ENCODE measurements at places on chromosomes 2 and 18. TPM values are rescaled to one million over a fixed set of nuclear protein-coding genes. Genes with fewer than 3 reads are reported as not detected.

GRCh38 chr2:144583741-144584453 is 64.0 kb upstream of the ZEB2 start:
- no peak for DNase-seq

The DCDC2C gene
- total RNA-seq: not detected

The LBH gene
- total RNA-seq: 90.7 TPM

GRCh38 chr18:50674307-50674980 is 114.6 kb downstream of the MAPK4 start:
- DNase-seq: no peak

DNA sequence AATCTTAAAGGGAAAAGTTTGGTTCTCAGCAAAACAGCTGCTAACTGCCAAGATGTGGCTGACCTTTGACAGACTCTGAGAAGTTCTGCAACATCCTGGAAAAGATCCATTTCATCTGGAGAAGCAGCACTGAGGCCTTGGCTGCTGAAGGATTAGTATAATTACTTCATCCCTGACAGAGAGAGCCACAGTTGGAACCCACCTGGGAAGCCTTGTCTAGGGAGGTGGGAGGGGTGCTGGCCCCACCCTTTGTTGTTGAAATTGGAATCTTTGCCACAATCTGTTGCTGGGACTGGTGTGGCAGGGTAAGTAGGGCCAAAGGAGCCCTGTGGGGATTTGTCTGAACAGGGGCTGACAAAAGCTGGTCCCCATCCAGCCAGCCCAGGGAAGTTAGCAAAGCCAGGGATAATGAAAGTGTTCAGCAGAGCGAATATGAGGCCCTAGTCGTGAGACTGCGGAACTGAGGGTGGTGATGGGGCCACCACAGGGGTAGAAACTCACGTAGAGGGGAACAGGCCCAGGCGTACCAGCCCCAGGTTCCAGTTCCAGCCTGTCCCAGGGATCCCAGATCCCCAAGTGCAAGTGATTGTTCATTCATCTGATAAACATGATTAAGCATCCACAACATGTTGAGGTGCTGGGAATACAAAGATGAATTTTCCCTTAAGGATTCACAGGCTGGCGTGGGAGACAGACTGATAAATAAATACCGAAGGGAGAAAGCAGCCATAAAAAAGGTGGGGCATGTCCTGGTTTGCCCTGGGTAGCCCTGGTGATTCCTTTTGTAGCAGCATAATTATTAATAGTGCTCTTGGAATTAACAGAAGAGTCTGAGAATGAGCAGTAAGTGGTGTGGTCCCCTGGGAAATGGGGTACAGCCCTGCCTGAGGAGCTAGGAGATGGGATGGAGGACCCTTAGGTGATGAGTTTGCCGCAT is 60.0 kb downstream of the MYO1B start:
- no peak for DNase-seq

The GALNT3 gene
- 8.0 TPM for total RNA-seq

DNA sequence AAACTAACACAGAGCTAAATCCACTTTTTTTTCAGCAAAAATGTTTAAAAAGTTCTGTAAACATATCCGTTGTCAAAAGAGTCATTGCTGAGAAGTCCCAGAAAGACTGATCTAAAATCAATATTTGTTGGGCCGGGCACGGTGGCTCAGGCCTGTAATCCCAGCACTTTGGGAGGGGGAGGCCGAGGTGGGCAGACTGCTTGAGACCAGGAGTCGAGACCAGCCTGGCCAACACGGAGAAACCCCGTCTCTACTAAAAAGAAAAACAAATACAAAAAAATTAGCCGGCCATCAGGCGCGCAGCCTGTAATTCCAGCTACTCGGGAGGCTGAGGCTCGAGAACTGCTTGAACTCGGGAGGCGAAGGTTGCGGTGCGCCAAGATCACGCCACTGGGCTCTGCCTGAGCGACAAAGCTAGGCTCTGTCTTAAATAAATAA is 1.4 kb downstream of the OLA1 start:
- no peak for DNase-seq

DNA sequence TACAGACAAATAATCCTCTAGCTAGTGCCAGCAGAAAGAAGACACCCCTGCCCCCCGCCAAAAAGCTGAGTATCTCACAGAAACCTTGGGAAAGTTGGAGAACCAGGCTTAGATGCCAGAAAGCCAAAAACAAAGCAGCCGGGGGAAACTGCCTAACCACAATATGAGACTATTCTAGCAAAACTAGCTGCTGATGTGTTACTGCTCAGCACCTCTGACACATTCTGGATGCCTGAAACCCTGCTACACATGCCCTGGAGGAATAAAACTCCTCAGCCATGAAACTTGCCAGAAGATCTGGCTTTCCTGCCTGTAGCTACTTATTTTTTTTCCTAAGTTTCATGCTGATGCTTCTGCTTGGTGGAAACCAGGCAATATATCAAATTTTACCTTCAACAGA is 122.7 kb upstream of the GCFC2 start:
- no peak for DNase-seq

DNA sequence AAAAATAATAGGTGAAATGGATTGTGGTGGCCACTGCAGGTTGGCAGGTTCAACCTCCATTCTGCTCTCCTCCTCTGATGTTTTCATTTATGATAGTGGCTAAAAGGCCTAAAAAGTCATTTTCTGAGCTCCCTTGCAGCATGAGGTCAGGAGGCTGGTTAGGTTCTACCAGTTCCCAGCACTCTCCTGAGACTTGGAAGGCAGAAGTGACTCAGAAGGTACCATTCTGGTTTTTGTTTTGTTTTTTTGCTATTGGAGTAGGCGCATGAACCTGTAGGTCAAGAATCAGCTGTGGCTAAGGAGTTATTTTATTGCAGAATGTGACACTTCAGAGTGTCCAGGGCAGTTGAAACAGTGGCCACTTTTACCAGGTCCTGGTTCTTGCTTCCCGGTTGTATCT is 181.9 kb downstream of the CCDC102B start:
- no peak for DNase-seq

The FAM124B gene
- 0.22 TPM for total RNA-seq

- no peak for DNase-seq
Observed at GRCh38 chr2:240730501-240731177, 39.0 kb downstream of the AQP12A start.

- DNase-seq: peak; percentile 4
Observed at GRCh38 chr18:69365658-69366057, 35.0 kb upstream of the DOK6 start.

GRCh38 chr2:172334988-172335387 is 92.4 kb upstream of the ITGA6 start:
- DNase-seq: peak; percentile 42

The TNS1 gene
- 3.8 TPM for total RNA-seq

DNA sequence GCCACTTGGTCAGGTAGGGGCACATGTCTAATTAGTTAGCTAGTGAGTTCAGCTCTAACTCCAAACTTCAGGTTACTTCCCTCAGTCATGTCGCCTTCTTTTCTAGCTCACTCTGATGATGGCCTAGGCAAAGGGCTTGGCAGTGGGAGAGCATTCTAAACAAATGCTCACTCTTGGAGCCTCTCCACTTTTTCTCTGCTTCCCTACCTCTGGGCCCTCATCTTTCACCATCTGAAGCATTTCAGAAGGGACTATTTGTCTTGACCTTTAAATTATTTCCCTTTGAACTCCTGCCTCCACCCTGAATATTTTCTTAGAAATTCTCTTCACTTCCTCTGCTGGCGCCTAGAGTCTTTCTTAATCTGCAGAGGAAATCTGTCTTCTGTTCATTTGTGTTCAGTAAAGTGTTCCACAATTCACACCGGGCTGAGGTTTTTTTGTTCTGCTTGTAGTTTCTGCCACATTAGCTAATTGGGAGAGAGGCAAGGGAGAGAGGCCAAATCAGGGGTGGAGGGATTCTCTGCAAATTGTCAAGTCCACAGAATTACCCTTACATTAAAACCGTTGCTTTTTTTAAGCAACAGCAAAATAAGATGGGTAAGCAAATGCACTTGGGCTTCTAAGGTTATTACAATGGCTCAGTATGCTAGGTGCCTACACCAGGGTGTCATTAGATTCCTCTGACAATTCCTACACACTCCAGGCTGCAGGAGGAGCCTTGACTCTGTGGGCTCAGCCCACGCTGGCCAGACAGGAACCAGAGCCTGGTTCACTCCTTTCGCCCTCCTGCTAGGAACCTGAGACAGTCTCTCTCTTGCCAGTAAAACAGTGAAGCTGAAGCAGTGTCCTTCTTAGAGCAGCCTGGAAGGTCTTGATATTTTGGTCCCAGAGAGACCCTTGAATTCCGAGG is 5.5 kb downstream of the MSGN1 start:
- DNase-seq: no peak

GRCh38 chr2:240463274-240463865 is 27.9 kb downstream of the GPC1 start:
- no peak for DNase-seq

- peak; percentile 23 for DNase-seq
Observed at GRCh38 chr2:109350526-109350925, 221.5 kb downstream of the SH3RF3 start.

The TSPYL6 gene
- not detected for total RNA-seq

- DNase-seq: no peak
Observed at GRCh38 chr2:192245329-192245728, 50.6 kb upstream of the TMEFF2 start.

The AGXT gene
- not detected for total RNA-seq

The RAB11FIP5 gene
- total RNA-seq: 12.4 TPM

DNA sequence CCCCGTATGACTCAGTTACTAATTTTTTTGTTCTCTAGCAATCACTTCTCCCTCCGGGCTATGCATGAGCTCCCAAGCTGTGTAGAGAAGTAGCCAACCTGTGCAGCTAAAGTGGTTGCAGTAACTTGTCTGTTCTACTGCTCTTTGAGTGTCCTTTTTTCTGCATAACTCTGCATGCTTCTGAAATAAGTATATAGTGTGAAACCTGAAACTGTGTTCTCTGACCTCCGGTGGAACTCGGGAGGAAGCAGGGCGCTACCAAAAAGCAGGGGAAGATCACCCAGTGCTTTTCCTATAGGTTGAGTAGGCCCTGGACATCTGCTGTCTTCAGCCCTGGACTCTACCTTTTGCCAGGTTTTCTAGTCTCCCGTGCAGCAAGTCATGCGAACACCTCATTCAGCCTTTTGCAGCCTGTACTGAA is 47.8 kb downstream of the PHLPP1 start:
- no peak for DNase-seq

- peak; percentile 24 for DNase-seq
Observed at GRCh38 chr18:47931718-47932103, 1.3 kb upstream of the SMAD2 start.

GRCh38 chr2:31216734-31217133 is 581 bp downstream of the CAPN14 start:
- DNase-seq: no peak

The GAL3ST2 gene
- not detected for total RNA-seq

GRCh38 chr2:33278245-33278943 is 198.1 kb upstream of the RASGRP3 start:
- DNase-seq: no peak

GRCh38 chr2:3651691-3652648 is 6.0 kb upstream of the ALLC start:
- DNase-seq: peak; percentile 95

- peak; percentile 68 for DNase-seq
Observed at GRCh38 chr2:38073211-38074057, 2.5 kb downstream of the CYP1B1 start.

The NT5C1B gene
- total RNA-seq: not detected

DNA sequence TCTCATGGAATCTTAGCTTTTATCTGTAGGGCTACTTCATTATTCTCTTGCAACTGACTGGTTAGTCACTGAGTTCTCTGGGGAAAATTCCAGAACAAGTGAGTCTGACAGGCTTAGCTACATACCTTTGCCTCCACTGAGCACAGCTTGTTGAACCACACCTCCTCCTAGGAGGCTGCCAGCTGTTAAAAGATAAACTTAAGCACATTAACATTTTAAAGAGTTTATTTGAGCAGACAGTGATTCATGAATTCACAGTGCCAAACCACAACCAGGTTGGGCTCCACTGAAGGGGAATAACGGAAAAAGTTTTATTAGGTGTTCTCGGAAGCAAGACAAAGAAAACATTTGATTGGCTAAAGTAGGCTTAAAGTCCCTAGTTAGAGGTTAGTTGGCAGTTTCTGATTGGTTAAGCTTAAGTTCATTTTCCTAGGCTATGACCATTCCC is 12.5 kb upstream of the SLC38A11 start:
- no peak for DNase-seq

- DNase-seq: no peak
Observed at GRCh38 chr2:232028071-232028470, 66.6 kb downstream of the DIS3L2 start.

DNA sequence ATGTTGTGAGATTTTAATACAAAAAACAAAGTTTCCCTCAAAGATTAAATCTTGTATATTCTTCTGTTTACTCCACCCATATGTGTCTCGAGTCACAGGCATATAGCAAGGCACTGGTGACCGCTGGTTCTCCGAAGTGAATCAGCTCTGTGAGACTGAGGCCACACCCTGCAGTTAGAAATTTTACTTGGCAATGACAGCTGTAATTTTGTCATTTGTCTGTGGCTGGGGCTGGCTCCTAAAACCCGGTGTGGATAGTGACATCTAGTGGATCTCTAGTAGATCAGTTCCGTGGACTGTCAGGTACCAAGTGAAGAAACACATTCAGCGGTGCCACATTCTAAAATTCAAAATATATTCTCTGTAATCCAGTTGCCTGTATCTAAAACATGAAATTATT is 278.0 kb downstream of the NEDD4L start:
- peak; percentile 75 for DNase-seq

The C2orf78 gene
- total RNA-seq: not detected

- no peak for DNase-seq
Observed at GRCh38 chr2:44126106-44126797, 42.4 kb upstream of the PPM1B start.

DNA sequence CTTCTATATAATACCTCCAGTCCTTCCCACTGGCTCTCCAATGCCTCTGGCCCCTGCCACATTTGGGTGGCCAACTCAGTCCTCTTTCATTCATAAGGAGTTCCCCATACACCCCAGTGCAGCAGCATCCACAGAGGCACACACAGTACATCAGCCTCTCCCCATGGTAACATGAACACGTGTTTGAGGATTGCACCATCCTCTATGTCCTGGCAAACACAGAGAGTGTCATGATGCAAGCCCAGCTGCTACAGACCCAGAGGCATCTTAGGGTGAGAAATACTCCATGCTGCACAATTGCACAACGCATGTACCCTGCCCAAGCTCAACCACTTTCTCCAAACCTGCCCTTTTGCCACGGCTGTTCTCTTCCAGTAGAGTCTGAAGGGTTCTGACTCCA is 11.5 kb downstream of the IGFBP5 start:
- DNase-seq: no peak

DNA sequence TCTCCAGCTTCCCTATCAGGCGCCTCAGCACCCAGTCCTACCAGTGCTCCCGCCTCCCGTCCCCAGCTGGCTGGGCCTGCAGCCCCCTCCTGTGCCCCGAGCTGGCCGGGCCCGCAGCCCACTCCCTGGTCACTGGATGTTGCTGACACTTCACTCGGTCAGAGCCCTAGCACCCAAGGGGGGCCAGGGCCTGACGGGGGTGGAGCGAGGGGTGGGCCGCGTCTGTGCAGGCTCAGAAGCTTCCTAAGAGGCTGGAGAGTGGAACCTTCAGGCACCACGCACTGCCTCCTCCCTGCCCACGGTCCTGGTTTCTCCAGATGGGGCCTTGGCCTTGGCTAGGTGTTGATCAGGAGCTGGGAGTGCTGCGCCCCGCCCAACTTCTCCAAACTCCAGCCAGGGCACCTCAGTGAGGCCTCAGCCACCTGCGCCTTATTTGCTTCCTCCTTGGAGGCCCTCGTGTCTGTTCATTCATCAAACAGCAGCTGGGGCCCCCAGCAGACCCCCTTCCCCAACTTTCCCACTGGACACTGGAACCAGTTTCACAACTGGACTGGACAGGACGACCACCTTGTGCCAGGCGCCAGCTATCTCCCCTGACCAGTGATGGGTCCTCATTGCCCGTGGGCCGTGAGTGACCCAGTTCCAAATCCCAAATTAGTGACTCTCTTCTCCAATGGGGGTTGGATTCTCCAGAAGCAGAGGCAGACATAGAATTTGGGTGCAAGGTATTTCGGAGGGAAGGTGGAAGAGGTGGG is 16.7 kb downstream of the CAPN10 start:
- DNase-seq: peak; percentile 57

The BMPR2 gene
- 15.9 TPM for total RNA-seq

All from H7 (cell line).